Endothelial cell (in vitro differentiated cells): ENCODE measurements at places on chromosomes 7 and 10.

DNA sequence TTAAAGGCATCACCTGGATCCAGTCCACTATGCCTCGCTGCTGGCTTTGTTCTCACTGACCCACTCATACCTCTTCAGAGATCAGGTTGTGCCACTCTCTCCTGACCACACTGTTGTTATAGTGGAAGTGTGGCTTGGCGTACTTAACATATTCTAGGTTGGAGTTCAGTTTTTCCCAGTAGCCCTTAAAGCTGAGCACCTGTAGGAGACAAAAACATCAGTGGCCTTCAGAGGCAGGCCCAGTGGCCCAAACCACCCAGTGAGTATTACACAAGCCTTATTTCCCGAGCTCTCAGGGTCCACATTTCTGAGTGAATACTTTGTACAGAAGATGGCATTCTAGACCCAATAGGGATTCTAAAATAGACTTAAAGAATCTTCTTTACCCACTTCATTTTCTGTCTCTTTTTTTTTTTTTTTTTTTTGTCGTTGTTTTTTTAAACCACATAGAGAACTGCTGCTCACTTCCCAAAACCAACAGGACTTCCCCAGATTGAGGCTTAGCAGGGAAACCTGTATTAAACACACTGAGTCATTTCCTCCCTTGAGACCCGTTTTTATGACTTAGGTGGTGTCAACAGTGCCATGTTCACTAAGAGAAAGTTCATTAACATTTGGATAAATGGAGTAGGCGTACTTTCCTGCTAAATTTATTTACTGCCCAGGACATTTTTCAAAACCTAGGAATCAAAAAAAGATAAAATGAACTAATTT lies 85.8 kb downstream of the GSAP start:
- no peak for DNase-seq

DNA sequence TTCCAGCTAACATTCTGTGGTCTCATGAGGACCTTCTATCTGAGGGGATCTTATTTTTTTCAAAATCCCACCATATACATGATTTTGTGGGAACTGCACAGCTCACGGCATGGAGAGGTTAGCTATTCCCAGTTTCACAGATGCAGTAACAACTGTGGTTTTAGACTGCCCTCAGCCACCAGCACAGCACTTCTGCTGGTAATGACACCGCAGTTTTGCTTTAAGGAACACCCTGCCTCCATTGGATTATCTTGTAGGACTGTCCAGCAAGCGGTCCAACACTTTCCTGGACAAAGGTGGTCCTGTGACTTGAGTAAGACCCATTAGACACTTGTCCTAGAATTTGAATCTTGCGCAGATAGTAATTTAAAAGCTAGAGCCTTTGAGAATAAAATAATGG lies 65.3 kb upstream of the SMNDC1 start:
- no peak for DNase-seq

- DNase-seq: no peak
Observed at GRCh38 chr7:91408388-91409154, 144.3 kb downstream of the FZD1 start.

DNA sequence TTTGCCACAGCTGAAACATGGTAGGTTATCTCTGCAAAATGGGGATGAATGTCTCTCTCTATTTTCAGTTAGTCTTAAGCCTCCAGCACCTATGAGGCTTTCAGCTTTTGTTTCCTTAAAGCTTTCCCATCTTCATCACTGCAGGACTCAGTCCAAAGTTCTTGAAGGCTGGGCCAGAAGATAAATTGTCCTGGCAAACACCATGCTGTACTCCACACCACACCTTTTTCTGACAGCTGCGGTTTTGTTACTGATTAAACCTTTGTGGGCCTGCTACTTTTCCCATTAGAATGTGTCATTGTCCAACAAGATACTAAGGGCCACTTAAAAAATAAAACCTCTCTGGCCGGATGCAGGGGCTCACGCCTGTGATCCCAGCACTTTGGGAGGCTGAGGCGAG lies 87.2 kb upstream of the A1CF start:
- no peak for DNase-seq

DNA sequence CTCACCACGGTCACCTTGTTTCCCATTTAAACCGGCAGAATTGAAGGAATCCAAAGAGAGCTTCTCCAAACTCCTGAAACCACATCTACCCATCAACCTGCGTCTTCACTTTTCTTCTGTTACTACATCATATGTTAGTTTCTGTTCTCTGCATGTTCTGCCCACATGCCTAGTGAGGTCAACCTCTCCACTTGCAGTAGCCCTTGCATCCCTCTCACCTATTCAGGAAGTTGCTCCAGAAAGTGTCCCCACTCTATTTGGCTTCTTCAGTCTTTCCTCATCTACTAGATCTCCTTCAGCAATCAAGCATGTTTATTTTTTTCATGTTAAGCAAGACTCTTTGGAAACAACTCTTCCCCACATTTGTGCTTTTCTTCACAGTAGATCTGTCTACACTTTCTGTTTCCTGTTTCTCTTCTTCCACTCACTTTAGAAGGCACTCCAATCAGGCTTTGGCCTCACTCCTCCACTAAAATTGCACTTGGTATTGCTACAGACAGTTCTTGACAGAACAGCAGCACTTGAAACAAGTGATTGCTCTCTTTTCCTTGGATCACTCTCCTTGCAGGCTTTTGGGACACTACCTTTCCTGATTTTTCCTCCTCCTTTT lies 7.5 kb downstream of the SAMD9L start:
- no peak for DNase-seq

- no peak for DNase-seq
Observed at GRCh38 chr7:78225534-78225933, 427.0 kb downstream of the PHTF2 start.

GRCh38 chr7:108246227-108246837 lies 116.2 kb upstream of the LAMB4 start:
- no peak for DNase-seq
